HCT116 (cell line): ENCODE measurements at places on chromosomes 2 and 18.

- no peak for DNase-seq
These were observed 1142.1 kb downstream of the CNTNAP5 start for GRCh38 chr2:125167152-125167551.

- DNase-seq = no peak
These were observed 73.6 kb upstream of the NCK2 start for GRCh38 chr2:105671156-105671555.

DNA sequence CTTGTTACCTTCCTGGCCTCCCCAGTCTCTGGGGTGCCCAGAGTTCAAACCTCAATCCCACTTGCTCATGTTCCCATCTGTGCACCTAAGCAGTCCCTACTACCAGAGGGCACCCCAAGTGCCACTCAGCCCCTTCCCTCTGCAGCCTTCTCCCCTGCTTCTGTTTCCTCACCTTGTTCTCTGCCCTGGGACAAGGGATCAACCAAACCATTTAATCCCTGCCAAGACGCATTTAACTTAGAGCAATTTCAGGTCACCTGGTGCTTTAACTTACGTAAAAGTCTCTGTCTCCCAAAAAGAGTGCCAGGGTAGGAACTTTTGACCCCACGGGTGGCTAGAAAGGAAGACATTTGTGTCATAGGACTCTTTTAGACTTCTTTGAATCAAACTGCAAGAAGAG, 67.2 kb downstream of the SRD5A2 start:
- no peak for DNase-seq

DNA sequence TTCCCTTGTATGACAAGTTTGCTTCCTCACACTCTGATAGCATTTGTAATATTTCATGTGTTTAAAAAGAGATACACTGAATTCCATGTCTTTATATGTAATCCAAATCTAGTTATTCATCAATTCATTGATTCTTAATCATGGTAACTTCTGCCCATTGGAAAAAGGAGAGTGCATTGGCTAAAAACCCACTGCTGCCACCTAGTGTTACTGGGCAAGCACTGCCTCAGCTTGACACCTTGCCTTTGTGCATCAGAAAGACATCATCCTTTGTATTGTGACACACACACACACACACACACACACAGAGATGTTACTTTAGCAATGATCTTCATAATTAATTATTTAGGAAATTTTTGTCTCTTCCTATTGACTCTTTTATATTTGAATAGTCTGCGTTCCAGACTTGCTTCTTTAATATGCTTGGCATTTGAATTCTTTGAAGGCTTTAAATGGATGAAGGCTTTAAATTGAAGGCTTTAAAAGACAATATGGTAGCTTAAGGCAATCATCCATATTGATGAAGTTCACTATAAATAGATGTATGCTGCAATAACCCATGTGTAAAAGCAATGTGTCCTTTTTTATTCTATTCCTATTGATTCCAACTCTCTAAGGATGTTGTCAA, 414.2 kb upstream of the CHST9 start:
- DNase-seq = peak; percentile 24

DNA sequence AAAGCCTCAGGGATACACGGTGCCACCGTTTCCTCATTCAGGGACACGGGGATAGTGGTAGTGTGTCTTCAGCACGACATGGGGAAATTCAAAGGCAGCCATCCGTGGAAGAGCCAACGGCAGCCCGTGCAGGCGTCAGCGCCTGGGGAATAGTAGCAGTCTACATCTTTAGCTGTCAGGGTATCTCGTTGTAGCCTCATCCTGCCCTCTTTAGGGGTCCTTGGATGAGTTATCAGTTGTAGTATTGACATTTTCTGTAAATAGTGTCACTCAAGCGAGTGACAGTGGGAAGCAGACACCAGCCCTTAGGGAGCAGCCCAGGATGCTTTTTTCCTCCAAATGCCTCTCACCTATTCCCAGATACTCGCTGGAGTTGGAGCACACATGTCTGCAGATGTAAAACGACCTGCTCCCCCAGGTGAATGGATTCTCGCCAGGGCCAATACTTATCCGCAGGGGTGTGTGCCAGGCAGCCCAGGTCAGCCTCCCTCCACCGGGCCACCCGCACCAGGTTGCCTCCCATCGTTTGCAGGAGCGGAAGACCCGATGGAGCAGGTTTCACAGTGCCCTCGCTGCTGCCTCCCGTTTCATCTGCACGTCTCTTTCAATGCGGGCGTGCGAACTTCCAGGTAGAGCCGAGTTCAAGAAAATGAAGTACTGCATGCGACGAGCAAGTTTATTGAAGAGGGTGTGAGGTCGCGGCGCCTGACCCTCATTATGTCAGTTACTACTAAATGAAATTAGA, 41.0 kb downstream of the AGAP1 start:
- DNase-seq = no peak

DNA sequence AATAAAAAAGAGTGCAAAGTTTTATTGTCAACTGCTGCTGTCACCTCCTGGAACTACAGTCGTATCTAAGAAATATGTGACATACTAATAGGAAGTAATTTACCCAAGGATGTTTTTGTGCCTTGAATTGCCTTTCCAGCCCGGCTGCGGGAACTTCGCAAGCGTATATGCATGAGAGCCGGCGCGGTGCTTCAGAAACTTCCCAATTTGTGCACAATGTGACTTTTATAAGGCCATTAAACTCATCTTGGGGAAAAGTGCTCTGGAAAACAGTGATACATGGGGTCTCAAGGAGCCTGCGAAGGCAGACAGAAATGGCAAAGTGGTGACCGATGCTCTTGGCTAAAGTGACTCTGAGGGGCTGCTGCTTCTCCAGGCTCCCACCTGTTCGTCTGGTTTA, 41.7 kb upstream of the CELF4 start:
- no peak for DNase-seq

- no peak for DNase-seq
These were observed 36.3 kb upstream of the MSTN start for GRCh38 chr2:190098851-190099250.

- no peak for DNase-seq
These were observed 445.7 kb upstream of the SLC14A2 start for GRCh38 chr18:45169610-45170009.

DNA sequence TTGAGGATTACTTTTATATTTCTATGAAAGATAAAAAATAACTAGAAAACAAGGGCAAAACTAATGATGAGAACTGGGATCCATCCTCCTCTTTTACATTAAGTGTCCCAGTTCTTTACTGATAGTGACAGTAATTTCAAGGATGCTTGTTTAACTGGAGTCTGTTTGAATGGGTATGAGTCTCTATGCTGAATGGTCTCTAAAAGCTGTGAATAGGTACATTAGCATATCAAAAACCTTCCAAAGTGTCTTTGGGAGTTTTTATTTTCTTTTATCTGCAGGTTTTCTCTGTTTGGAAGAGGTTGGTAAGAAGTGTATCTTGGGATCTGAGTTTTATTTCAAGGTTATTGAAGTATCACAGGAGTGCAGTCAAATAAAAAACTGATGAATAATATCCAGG, 30.0 kb downstream of the DSEL start:
- no peak for DNase-seq

GRCh38 chr18:35547008-35547605, 34.4 kb upstream of the GALNT1 start:
- DNase-seq = no peak
